Endothelial cell (in vitro differentiated cells): ENCODE measurements at places on chromosomes 16 and 17. TPM values are rescaled to one million over a fixed set of nuclear protein-coding genes. Genes with fewer than 3 reads are reported as not detected.

TNFRSF17 gene
- not detected for total RNA-seq

AOC3 gene
- total RNA-seq: 36.5 TPM

PDILT gene
- total RNA-seq: not detected

GRCh38 chr17:77899498-77899897 lies 59.0 kb upstream of the TNRC6C start:
- no peaks in the 10 kb centered on the region for H3K36me3 ChIP-seq
- H3K27me3 ChIP-seq: peaks cover 2% of the 10 kb centered on the region
- H3K4me1 ChIP-seq: no peaks in the 10 kb centered on the region

DNA sequence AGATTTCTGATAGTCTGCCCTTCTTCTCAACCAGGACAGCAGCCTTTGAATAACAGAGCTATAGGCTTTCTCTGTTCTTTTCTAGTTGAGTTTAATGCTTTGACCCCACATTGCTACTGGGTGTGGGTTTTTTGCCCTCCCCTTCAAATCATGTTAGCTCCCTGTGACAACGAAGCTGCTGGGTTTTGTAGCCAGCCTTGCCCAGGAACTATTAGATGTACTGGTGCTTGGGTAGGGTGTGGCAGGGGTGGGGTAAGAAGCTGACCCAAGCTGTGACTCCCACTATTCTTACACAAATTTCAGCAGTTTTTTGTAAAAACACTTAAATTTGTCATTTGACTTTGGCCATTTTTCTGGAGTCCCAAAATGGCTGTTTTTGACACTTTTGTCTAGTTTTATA lies 69.7 kb downstream of the NLK start:
- peaks cover 2% of the 10 kb centered on the region for H3K27me3 ChIP-seq
- H3K4me1 ChIP-seq: peaks cover 39% of the 10 kb centered on the region
- H3K4me3 ChIP-seq: no peak overlapping the region
- no peak for DNase-seq

- DNase-seq: no peak
- no peaks in the 10 kb centered on the region for H3K27me3 ChIP-seq
- H3K27ac ChIP-seq: peak overlapping the region; percentile 14
- H3K4me1 ChIP-seq: peaks cover 8% of the 10 kb centered on the region
Observed at GRCh38 chr16:51898872-51899271, 648.1 kb downstream of the TOX3 start.
